ENCODE measurements at places on chromosomes 7 and 10.

DNA sequence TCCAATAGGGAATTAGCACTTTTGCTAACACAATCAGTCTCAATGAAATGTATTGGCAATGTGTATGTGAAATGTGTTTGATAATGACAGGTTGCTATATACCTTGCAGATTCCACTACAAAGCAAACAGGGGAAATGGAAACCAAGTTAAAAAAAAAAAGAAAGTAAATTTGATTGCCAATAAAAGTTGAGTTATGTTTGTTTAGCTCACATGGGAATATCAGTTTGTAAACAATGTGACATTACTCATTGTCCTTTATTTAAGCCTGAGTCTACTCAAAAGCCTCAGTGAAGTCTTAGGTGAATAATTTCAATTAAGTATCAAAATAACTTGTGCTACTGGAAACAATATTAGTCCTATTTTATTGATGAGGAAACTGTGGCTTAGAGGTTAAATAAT, 285.2 kb downstream of the CACNA2D1 start:
- no peak for DNase-seq

GRCh38 chr10:124745252-124745651, 1.1 kb upstream of the FAM53B start:
- DNase-seq = no peak

GRCh38 chr10:114507449-114507848, 103.1 kb upstream of the AFAP1L2 start:
- DNase-seq = no peak

- no peak for DNase-seq
Measured at GRCh38 chr10:80702143-80702542, 164.4 kb downstream of the SH2D4B start.
